ENCODE measurements at places on chromosomes 2 and 18.

DNA sequence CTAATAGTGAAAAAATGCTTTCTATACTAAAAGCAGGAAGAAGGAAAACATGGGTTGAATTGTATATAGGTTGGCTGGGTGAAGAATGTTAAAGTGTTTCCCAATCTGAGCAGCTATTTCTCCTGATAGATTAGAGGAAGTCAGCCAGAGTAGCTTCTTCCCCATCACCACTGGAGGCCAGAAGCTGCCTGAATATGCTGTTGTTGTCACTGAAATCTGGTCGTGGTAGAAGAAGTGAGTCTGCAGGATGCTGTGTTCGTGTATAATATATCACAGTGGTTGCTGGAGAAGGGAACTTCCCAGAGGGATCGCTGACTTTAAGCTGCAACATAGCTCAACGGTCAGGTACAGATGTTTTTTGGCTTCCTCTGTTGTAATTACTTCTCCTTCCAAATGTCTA lies 247.5 kb upstream of the LRATD1 start:
- no peak for DNase-seq

DNA sequence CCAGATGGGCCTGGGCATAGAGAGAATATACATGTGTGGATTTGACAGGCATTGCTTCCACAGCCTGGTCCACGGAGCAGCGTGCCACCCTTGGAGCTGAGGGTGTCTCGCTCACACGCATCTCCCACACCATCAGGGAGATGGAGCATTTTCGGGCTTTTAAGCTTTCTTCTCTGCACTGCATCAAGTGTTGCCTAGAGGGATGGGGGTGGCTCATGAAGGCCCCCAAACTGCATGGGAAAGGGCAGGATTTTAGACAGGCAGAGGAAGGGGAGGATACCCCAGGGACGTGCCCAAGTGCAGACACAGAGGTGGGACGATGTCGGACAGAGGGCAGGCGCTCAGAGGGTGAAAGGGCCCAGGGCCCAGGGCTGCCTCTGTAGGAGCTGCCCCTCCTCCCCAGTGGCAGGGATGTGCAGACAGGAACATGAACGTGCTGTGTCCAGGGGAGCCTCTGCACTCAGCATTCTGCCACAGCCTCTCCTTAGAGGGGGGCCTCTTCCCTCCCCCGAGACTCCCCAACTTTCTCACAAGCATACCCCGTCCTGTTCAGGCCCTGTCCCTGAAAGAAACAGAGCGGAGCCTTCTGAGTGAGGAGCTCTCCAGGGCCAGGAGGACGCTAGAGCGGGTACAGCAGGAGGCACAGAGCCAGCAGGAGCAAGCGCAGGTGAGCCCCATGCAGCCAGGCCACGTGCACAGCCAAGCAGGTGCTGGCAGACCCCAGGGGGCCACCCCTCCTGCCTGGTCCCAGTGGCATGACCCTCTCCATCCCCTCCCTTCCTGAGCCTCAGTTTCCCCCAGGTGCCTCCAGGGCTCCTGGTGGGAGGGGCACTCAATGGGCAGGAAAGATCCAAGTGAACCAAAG lies 42.9 kb upstream of the SNED1 start:
- DNase-seq, result no peak

DNA sequence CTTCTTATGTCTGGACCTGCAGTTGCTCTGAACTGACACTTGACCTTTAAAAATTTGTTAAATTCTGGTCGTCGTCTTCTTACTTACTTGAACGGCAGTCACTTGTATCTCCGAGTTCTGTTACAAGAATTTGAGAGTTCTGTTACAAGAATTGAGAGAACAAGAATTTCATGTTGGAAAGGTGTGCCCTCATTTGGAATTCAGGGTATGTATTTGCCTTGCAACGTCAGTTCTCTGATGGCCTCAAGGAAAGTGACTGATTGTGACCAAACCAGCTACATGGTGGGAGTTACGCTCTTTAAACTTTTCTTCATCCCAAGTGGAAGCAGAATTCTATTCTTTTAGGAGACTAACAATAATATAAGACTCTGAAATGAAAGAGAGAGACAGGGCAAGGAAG lies 320.0 kb upstream of the TRIB2 start:
- no peak for DNase-seq

DNA sequence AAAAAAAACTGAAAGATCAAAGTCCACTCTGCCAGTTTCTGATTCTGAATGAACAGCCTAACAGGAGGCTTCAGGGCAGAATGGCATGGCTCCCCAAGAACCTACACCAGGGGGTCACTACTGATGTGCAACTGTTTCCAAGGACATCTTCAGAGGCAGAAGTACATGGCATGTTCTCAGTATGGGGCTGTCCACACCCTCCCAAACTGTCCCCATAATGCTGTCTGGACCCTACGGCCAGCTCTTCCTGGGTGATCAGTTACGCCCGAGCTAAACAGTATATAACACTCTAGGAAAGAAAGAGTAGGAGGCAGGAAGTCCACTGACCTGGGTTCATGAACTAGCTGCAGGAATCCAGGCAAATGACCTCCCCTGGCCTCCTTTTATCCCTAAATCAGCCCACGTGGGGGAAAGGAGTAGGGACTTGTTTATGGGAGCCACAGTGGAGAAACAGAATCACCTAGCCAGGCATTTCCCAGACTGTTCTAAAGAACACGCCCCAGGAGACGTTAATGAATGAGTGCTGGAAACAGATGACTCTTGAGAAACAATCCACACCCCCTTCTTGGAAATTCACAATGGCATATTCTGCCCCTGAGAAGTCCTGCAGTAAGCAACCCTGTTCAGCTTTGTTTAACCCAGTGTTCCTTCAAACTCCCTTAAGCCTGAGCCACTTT lies 2.5 kb downstream of the TMBIM1 start:
- DNase-seq, result no peak

DNA sequence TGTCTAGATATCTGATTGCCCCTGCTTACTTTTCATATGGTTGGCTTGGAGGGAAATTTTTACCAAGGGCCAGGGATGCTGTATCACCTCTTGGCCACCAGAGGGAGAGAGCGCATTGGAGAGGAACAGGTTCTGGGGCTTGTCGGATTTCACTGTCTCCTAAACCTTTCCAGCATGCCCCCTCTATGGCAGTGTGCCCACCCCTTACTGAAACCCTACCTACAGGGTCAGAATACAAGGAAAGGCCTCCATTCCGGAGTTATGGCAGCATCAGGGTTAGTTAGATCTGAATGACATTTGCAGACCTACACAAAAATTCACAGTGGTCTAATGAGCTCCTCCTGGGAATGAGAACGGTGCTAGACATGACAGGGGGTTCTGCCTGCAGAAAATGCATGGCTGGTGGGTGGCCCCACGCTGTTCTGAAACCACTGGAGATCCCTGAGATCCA lies 5.8 kb downstream of the SLC14A2 start:
- peak; percentile 42 for DNase-seq

GRCh38 chr2:240435457-240435947 lies at the start of gene GPC1:
Gene GPC1, plus strand, starts transcription at chr2:240435663. Its CDS starts 256 bp downstream, at chr2:240435919.
- DNase-seq, result peak; percentile 42

DNA sequence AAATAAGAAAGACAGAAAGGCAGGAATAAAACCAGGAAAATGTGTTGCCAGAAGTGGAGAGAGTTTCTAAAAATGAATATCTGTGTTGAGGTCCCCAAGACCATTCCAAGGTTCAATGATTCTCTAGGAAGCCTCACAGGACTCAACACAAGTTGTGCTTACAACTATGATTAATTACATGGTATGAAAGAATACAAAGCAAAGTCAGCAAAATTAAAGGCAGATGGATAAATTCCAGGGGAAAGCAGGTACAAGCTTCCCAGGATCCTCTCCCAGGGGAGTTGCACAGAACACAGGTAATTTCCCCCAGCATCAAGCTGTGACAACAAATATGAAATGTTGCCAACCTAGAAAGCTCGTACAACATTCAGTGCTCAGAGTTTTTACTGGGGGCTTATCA lies 154.4 kb upstream of the HNMT start:
- no peak for DNase-seq

DNA sequence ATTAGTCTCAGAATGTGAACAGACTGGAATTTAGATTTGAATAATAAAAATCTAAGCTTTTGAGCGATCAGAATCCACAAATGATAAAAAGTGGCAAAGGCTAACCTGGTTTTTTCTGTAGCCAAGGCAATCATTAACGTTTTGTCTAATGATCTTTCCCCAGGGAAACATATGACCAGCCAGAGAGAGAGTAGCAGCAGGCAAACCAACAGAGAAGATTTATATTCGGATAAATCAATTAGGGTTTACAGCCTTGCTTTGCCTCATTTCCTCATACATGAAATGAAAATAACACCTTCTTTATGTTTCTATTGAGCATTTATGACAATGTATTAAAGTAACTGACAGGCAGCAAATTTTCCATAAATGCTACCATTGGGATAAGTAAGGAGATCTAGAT lies 14.5 kb downstream of the TIA1 start:
- DNase-seq, result no peak

DNA sequence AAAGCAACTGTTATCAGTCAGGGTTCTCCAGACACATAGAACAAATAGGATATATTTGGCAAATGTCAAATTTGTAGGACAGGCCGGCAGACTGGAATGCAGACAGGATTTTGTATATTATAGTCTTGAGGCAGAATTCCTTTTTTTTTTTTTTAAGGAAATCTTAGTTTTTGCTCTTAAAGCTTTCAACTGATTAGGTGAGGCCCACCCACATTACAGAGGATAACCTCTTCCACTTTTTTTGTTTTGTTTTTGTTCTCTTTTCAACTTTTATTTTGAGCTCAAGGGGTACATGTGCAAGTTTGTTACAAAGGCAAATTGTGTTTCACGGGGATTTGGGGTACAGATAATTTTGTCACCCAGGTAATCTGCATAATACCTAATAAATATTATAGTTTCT lies 350.2 kb upstream of the CHAC2 start:
- no peak for DNase-seq

- peak; percentile 39 for DNase-seq
Observed at GRCh38 chr2:127049927-127050802, 56.8 kb downstream of the BIN1 start.

DNA sequence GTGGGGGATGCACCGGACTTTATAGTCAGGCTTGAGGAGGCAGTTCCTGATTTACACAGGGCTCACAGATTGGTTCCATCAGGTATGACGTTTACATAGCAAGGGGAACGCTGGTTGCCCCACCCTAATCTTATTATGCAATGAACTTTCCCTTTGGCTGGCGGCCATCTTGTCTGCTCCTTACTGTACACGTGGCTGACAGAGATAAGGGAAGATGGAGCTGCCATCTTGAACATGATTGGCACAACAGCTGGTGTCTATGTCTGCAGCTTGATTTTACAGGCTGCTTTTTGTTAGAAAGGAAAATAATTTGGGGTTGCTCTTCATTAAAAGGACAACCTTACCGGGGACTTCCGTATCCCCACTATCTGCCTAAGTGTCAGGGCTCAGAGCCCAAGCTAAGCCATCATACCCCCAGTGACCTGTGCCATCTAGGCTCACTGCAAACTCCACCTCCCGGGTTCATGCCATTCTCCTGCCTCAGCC lies 33.5 kb upstream of the ATG16L1 start:
- peak; percentile 20 for DNase-seq

DNA sequence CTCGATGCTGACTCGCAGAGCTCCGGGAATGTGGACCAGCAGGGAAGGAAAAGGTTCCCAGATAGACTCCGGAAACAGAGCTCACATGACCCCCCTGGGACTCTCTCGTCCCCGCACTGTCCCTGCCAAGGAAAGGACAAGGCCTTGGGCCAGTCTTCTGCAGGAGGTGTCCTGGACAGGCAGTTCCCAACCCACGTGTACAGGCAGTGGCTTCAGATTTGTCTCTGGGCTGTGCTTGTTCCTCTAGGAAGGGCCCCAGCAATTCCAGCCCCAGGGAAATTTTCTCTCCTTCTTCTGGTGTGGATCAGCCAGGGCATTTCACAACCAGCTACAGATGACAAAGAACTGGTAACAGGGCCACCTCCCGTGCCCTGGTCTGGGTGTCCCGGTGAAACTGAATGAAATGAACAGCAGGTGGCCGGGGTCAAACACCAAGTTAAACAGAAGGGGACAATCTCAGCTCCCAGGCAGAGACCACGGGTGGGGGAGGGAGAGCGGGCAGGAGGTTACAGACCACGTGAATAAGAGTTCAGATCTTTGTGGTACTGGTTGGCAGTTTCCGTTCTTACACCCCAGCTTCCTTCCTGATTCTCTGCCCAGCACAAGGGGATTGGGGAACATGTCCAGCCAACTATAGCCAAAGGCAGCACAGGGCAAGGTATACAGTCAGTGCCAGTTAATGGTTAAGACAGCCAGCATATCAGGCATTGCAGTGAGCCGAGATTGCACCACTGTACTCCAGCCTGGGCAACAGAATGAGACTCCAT lies 52.2 kb upstream of the CAB39 start:
- no peak for DNase-seq

DNA sequence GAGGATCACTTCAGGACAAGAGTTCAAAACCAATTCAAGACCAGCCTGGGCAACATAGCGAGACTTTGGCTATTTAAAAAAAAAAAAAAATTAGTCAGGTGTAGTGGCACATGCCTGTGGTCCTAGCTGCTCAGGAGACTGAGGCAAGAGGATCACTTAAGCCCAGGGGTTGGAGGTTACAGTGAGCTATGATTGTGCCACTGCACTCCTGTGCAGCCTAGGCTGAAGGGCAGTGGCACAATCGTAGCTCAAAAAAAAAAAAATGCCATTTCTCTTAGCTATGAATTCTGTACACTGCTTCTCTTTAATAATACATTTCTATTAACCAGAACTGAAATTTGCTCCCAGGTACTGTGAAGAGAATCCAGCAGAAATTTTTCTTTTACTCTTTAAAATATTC lies 202.8 kb downstream of the DYM start:
- DNase-seq, result no peak

DNA sequence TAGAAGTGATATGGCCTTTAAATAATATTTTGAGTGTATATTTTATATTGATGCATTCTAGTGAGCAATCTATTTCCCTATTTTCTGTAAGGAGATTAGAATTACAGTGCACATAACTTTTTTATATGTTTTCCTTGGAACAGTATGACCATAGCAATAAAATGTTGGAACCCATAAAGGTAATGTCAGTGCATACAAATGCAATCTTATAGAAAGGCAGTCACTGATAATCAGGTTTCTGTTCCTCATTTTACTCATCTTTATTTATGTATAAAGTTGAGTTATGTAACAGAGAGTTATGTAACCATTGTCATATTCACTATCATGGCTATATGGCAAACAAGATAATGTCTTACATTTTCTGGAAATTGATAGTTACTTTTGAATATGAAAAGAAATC lies 179.9 kb upstream of the NETO1 start:
- no peak for DNase-seq

DNA sequence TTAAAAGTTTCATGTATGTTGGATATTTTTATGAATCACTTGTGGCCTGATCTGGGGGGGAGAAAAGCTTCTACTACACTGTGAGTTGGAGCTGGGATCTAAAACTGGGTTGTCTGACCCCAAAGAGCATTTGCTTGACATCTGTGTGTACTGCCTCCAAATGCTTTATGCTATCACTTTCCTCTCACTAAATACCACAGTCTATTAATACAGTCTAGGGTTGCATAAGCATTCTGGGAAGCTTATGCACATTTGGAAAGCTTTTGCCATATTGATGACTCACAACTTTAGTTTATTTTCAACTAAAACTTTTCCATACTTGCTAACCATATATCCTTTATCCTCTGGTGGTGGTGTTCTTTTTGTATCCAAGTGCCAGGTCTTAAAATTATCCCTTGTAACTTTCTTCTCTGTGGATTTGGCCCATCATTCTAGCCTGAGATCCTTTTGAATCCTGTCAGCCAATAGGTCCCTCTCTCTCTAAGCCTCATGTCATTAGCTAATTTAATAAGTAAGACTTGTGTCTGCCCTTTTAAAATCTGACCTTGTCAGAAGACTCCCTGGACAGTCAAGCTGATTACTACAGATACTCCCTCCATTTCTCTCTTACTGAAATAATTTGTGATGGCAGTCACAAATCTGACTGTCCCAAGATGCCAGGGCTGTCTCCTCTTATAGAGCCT lies 72.7 kb downstream of the NXPH2 start:
- DNase-seq, result no peak
